Lower lobe of right lung (tissue), 2 donors: ENCODE measurements at places on chromosomes 3 and 15.

DNA sequence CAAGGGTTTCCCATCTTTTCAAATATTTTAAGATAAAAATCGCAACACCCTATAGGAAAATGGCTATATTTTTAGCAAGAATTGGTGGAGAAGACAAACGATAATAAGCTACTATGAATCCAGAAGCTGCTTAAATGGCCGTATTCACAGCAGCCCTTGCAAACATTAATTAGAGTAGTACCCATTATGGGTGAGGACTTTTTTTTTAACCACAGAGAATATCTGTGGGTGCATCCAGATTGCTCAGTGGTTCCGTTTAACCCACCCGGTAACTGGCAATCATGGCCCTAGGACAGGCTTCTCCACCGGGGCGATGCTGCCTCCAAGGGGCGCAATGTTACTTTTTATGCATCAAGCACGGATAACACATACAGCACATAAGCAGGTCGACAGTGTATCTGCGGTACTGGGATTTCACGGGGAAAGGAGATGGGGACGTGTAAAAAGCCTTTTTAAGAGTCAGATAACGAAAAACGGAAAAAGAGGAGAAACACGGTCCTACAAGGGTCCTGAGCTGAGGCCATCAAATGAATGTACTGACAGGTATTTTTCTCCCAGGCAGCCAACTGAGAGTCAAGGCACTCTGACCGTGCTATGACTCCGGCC is 968 bp upstream of the TMEM266 start:
- no peak for DNase-seq

DNA sequence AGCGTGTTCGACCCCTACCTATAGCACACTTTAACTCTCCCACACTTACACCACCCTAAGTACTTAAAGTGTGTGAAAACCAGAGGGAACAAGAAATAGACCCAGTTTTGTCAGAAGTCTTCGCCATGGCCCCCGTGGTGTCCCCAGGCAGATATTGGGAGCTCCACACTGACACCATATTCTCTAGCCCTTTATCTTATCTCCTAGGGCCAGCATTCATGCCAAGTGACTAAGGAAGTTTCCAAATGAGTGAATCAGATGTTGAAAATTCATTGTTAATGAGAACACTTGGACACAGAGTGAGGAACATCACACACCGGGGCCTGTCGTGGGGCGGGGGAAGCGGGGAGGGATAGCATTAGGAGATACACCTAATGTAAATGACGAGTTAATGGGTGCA is 31.8 kb downstream of the P3H2 start:
- no peak for DNase-seq

- peak; percentile 69 for DNase-seq
Measured at GRCh38 chr3:184176377-184177330, 2.0 kb downstream of the AP2M1 start.

DNA sequence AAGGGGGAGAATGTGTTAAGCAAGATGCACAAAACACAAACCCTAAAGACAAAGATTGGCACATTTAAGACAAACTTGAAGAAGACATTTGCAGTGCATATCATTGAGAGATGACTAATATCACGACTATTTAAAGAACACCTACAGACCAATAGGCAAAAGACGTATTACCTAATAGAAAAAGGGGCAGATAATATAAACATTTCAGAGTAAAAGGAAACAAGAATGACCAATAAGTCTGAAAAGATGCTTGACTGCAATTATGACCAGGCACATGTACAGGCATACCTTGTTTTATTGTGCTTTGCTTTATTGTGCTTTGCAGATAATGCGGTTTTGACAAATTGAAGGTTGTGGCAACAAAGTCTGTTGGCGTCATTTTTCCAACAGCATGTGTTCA is 4.9 kb downstream of the HACD3 start:
- DNase-seq: no peak

- no peak for DNase-seq
Measured at GRCh38 chr3:110254591-110254990, 817.0 kb upstream of the NECTIN3 start.

DNA sequence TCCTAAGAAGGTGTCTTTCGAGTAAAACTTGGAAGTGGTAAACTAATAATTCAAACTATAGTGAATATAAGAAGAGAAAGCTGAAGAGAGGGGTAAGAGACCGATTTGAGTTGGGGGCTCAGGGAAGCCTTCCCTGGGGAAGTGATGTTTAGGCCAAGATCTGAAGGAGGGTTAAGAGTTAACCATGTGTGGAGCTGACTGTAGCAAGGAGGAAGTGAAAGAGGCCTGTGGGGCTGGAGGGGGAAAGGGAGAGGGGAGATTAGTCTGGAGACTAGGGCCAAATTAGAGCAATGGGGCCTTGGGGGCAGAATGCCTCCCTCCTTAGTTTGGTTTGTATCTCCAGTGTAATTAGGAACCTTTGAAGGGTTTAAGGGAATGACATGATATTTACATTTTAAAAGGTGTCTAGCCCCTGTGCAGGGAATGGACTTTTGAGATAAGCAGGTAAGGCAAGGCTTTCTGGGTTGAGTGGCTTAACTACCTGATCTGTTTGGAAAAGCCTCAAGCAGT is 2.2 kb downstream of the ZNF592 start:
- DNase-seq: no peak

GRCh38 chr15:40593165-40593564 is 884 bp upstream of the KNL1 start:
- no peak for DNase-seq

GRCh38 chr3:15510493-15510892 is 11.0 kb downstream of the COLQ start:
- DNase-seq: no peak

DNA sequence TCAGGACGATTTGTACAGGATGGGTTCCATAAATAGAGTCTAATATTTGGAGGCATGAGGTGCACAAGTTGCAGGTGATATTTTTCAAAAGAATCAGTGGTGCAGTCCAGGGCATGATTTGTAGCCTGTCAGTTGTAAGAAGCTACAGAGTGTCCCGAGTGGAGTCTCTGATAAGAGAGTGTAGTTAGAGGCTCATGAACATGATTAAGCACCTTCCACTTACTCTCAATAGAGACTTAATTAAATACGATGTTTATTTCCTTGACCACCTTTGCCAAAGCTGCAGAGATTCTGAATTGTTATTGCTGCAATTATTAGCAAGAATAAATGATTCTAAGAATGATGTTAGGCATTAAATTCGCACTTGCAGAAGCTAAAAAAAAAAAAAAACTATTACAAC is 218.4 kb upstream of the LRTM1 start:
- no peak for DNase-seq

GRCh38 chr15:85955501-85956391 is 123.9 kb upstream of the AGBL1 start:
- DNase-seq: no peak

DNA sequence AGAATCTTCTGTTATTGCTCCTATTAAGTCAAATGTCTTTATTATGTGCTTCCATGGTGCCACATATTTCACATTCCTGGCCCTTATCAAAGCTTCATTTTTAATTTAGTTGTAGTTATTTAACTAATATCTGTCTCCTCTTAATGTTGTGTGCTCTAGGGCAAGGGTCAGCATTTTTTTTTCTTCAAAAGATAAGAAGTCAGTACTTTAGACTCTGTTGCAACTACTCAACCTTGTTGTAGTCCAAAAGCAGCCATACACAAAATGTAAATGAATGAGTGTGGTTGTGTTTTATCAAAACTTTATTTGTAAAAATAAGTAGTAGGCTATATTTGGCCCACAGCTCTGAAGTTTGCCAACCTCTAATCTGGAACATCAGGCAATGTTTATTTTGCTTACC is 394.7 kb upstream of the CBLB start:
- no peak for DNase-seq

DNA sequence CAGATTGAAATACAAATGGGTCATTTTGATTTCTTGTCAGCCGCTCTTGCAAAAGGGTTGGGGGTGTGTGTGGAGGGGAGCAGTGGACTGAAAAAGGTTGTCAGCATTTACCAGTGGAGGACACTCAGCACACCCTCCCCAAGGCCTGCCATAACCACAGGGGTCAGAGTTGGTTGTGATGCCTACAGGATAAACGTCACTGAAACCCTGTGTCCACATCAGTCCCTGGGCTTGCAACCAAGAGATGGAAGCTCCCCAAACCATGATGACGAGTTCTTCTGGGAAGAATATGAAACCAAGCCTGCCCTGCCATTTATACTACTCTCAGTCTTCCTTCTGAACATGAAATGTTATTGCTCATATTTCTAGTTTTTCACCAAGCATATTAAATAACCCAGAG is 54.0 kb upstream of the UMPS start:
- no peak for DNase-seq

DNA sequence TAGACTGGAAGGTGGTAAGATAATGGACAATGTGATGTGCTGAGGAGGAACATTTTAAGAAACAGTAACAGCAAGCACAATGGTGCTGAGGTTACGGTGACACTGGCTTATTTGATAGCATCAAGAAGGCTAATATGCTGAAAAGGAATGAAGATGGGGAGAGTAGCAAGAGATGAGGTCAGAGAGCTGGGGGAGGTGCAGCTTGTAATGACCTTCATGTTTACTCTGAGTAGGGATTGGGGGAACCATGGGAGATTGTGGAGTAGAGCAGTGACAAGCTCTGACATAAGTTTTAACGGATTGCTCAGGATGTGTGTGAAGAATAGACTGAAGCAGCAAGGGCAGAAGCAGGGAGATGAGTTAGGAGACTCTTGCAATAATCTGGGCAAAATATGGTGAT is 56.7 kb downstream of the DGKG start:
- no peak for DNase-seq

DNA sequence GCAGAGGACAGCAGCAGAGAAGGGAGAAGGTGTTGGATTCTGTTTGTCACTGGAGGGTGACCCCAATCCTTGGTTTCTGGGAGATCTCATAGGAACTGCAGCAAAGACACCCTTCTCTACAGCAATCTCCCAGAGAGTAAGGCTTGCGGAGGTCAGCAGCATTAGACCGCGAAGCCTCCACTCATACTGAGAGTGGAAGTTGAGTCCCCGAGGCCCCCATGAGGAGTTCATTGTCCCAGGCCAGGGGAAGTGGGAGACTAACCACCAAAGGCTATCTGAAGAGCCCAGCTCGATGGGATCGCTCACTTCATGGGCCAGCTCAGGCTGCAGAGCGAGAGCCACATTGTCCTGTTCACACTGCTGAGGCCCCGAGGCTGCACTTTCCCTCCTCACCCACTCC is 44.6 kb downstream of the GLDN start:
- no peak for DNase-seq

- DNase-seq: no peak
Measured at GRCh38 chr3:12585181-12585580, 28.3 kb downstream of the MKRN2 start.

DNA sequence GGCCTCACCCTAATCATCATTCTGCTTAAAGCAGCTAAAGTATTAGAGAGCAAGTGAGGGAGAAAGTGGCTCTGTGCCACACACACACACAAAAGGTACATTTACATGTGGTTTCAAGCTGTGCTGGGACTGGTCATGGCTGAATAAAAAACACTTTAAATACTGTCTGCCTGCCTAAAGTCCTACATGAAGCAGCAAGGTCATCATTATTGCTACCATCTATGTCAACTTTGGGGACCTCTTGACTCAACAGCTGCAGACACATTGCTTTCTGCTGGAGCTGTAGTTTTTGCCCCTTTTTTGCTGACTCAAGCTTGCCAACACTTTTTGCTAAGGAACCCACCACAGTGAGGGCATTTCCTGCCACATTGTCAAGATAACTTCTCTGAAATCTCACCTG is 1237.9 kb downstream of the ROBO2 start:
- DNase-seq: no peak

GRCh38 chr3:179108086-179108485 is 36.5 kb upstream of the ZMAT3 start:
- no peak for DNase-seq

DNA sequence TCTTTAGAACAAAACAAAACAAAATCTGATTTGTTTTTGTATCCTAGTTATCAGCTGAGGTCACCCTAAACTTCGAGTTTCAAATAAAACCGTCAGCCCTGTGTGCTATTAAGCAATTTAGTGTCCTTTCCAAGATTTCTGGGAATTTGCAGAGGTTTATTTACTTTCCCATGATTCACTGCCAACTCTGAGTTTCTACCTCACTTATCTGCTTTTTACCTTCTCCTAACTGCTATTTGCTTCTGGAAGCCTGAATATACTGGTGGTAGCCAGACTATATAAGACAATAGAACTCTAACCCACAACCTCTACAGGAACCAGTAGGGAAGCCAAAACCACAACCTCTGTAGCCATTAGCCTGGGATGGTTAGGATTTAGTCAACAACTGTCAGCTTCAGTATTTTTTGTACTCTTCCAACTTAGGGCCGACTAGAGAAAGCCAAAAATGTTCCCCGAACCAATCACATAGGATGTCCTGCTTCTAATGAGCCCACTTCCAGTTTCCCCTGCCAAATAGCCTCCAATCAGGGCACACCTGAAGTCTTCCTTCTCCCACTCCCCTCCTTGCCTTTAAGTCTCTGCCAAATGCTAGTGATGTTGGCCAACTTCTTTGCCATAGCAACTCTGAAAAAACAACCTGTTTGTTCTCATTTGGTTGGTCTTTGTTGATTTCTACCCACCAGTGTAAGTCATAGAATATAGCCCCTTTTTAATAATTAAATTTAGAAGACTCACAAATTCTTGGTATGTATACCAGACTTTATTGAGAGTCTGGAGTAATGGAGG is 273.1 kb downstream of the ULK4 start:
- DNase-seq: no peak

- no peak for DNase-seq
Measured at GRCh38 chr3:100602506-100603444, 6.6 kb upstream of the ADGRG7 start.

- DNase-seq: no peak
Measured at GRCh38 chr3:23189187-23189586, 13.9 kb upstream of the UBE2E2 start.

DNA sequence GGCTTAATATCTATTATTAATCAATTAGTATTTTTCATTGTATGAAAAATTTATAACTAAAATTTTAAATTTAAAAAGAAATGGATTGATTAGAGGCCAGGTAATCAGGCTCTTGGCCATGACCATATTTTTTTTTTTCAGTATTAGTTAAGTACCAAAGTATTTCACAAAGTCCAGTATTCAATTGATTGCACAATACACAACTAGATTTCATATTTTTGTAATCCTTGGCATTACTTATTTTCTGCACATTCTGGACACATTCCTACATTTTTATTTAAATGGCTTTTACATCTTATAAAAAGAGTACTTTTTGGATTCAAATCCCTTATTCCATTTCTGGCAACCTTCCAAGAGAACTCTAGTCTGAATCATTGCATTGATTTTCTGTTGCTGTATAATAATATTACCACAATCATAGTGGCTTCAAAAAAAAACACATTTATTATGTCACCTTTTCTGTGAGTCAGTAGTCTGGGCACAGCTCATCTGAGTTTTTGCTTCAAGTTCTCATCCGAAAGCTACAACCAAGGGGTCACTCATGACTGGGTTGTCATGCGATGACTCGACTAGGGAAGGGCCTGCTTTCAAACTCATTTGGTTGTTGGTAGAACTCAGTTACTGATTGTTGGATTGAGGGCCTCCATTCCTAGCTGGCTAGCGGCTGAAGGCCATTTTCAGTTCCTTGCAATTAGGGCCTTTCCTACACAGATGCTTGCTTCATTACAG is 90.7 kb downstream of the CNTN6 start:
- DNase-seq: no peak

- no peak for DNase-seq
Measured at GRCh38 chr15:25391971-25392721, 46.7 kb downstream of the UBE3A start.

GRCh38 chr3:87694678-87695077 is 364.1 kb downstream of the CGGBP1 start:
- no peak for DNase-seq

GRCh38 chr15:90819850-90820249 is 48.5 kb upstream of the FURIN start:
- DNase-seq: no peak
